NCI-H460 (cell line): ENCODE measurements at places on chromosomes 1 and 21.

GRCh38 chr1:19003371-19004290 is 47.2 kb upstream of the IFFO2 start:
- DNase-seq = no peak

- DNase-seq = no peak
These were observed 25.7 kb downstream of the COQ8A start for GRCh38 chr1:226965581-226966440.

DNA sequence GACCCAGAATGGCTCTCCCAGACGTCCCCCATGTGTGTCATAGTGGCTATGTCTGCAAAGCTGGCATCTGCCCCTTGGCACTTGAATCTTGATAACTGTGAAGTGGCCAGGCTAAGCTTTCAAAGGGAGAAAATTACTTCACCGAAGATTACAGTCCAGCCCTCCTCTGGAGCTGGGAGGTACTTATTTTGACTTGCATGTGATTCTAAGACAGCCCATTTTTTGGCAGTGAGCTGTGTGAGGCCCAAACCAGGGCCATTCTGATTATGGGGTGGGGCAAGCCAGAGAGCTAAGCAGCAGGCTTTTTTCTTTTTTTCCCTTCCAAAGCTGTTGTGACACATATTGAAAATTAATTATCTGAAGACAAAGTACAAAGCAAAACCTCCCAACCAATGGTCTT is 42.1 kb upstream of the C8B start:
- DNase-seq = no peak

DNA sequence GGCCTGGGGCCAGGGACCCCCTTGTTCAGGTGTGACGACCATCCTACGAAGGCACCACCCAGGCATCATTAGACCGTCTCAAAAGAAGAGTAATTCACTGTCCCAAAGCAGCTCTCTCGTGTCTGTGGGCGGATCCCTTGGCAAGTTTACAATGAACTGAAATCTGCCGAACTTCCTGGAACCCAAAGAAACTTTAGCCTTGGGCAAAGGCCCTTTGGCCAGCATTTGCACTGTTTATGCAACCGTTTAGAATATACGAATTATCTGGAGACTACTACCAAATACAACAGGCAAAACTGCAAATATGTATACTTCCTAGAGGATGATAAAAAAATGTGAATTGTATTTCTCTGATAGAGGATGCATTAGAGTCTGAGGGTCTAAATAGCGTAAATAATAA is 1.4 kb upstream of the SOD1 start:
- DNase-seq = no peak

- DNase-seq = no peak
These were observed 46.2 kb upstream of the SSX2IP start for GRCh38 chr1:84736445-84736844.
